LNCaP clone FGC (cell line): ENCODE measurements at places on chromosomes 6 and 20.

- no peak for DNase-seq
Observed at GRCh38 chr6:106525107-106525881, 104.0 kb downstream of the RTN4IP1 start.

- DNase-seq = no peak
Observed at GRCh38 chr20:7695635-7696034, 244.6 kb downstream of the HAO1 start.

DNA sequence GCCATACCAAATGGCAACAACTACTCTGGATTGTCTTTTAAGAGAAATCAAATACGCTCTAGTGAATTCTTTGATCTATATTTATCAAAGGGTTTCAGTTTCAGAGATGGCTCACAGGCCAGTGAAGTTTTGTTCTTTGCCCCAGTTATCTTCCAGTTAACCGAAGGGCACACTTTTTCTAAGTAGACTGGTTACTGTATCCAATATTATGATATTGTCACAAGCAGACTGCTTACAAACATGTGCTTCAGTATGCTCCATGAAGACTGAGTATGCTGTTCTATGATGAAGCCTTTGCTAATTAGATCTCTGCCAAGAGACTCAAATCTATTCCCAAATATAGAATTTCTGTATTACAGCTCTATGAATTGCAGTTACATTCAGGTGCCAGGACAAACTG is 181.1 kb downstream of the REV3L start:
- no peak for DNase-seq

GRCh38 chr6:33082702-33083101 is 6.9 kb downstream of the HLA-DPB1 start:
- no peak for DNase-seq

DNA sequence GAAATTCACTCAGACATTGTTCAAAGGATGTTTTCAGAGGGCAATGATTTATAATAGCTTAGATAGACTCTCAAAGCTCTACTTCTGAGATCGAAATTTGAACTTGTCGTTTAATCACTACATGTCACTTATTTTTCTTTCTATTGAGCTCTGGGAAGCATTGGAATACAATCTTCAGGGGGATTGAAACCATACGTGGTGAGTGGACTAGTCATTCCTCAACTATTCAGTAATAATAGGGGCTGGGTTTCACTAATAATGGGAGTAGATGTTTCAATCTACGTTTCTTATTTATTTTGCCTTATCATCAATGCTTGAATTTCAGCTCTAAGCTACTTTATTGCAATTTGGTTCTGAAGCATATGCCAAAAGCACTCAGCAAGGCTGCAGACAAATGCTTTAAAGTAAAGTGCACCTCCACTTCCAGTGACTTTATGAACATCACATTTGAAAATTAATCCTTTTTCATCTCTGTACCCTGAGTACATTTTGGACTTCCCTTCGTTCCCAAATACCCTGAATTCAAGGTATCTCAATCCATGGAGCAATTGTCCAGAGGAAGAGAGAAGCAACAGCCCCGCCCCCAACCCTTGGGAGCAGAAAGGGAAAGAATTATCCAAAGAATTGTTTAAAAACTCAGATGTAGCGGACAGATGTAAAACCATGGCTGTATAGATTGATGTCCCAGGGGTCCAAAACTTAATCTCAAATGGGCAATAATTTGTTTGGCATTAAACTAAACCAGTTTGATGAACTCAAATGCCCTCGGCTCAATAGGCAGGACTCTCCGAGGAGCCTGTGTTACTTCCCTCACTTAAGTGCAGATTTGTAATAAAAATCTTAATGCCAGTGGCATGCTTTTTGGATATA is 68.1 kb downstream of the HFE start:
- no peak for DNase-seq

GRCh38 chr6:16471910-16472297 is 233.5 kb downstream of the GMPR start:
- no peak for DNase-seq

- no peak for DNase-seq
Observed at GRCh38 chr6:53361549-53362031, 12.8 kb upstream of the ELOVL5 start.

- DNase-seq = no peak
Observed at GRCh38 chr6:116812051-116812650, 16.7 kb downstream of the GPRC6A start.

DNA sequence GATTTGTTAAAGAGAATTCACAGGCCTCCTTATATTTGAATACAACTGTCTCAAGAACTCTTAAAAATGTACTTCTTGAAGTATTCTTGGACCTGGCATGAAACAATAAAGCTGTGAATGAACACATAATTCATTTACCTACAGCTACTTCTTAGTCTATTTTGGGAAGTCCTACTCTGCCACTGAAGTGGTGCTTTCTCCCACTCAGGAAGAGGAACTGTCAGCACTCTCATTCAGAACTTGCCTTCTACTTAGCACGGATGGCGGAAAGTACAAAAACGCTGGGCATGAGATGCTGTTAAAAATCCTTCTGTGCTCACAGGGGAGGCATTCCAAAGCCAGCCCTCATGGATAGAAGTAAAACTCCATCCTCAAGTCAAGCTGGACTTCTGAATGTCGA is 144.8 kb upstream of the LAMP5 start:
- no peak for DNase-seq

DNA sequence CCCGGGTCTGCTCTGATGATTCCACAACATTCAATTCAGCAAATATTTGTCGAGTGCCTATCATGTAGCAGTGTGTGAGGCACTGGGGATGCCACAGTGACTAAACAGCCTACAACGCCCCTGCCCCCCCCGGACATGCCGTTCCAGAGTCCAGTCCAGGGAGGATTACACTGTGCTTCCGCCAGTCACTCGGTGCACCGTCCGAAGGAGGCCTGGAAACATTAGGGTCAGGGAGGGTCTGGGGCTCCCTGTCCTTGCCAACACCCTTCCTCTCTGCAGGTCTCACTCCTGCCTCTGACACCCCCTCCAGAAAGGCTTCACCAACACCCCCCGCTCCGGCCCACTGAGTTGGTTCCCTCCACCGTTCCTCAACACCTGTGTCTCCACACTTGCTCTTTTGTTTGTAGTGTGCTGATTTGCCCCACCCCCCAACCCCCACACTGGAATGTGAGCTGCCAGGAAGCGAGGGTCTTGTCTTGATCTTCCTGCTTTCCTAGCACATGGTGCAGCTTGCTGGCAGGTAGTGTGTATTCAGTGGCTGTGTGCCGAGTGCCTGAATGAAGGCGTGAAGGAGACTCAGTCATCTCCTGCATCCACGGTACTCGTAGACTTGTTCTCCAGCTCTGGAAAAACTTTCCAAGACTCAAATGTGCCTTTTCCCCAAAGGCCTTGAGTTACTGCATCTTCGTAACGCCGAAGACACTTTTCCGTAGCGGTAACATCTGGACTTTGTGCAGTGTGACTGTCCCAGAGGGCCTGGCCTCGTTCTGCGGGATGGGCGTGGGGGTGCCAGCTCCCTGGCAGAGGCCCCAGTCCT is 150.4 kb downstream of the ZDHHC14 start:
- no peak for DNase-seq

GRCh38 chr6:149335924-149336608 is 18.6 kb downstream of the TAB2 start:
- no peak for DNase-seq

- DNase-seq = peak; percentile 81
Observed at GRCh38 chr6:85593438-85594196, at the start of gene SNX14. SNX14 (minus strand) TSS chr6:85593858; CDS start chr6:85593718, 140 bp downstream.

DNA sequence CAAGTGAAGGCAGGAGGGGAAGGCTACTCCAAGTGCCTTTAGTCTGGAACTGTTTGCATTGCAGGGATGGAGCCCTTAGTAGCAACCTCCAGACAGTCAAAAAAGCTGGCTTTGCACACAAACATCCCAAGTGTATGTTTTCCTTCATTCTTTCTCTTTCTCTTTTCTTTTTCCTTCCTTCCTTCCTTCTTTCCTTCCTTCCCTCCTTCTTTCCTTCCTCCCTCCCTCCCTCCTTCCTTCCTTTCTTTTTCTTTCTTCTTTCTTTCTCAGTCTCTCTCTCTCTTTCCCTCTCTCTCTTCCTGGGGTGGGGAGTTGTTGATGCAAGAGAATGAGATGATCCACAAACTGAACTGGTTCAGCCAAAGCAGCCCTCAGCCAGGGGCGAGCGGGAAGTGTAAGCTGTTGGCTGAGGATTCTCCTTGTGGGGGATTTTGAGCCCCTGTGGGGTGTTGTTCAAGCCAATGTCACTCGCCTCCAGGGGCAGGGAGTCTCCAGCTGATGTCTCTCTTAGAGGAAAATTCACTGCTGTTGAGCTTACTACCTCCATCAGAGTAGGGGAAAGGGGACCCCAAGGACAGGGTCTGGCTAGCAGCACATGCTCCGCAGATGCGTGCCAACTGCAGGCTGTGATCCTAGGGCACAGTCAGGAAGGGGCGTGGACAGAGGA is 11.7 kb downstream of the RSPO4 start:
- DNase-seq = no peak

- DNase-seq = no peak
Observed at GRCh38 chr6:1615151-1615852, 5.6 kb downstream of the FOXC1 start.

DNA sequence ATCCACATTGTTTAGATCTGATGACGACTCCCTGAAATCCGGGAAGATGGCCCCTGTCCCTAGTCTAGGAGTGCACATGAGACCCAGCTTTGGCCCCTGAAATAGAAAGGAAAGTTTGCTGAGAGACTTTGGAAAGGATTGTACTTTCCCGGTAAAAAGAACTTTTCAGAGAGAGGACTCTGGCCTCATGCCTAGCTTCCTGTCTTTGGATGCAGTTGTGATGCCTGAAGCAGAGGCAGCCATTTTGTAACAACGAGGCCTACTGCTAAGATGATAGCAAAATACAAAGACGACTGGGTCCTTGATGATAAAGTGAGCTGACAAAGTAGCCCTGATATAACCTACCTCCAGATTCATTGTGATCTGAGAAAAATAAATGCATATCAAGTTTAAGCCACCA is 6.9 kb downstream of the CPNE5 start:
- DNase-seq = no peak

- no peak for DNase-seq
Observed at GRCh38 chr6:3405679-3406078, 51.2 kb downstream of the SLC22A23 start.

DNA sequence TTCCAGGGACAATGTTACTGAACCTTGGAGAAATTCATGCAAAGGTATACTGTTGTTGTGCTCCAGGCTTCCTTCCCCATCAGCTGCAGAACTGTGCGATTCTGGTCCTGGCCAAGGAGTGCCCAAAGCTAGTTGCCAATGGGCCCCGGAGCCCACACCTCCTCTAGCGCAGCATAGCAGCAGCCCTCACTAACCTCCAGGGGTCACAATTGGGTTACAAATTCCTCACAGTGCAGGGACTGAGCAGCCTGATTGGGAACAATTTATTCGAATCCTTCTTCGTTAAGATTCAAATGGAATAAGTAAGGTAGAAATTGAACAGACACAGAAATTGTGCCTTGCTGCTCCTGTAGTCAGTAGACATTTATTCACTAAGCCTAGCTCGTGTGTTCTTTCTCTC is 284.9 kb downstream of the PRKN start:
- peak; percentile 10 for DNase-seq

DNA sequence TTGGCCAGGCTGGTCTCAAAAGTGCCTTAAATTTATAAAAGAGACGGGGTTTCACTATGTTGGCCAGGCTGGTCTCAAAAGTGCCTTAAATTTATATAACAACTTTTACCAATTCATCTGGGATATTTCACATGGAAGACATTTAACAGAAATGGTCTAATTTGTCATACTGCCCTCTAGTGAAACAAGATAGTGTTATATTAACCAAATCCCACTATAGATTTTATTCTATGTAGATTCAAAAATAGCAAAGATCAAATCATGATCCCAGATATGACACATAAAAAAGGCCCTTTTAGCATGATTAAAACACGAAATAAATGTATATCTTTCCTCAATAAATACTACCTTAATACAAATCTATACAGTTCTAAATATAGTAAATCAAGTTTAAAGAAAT is 102.8 kb upstream of the TFAP2D start:
- no peak for DNase-seq

- peak; percentile 60 for DNase-seq
Observed at GRCh38 chr6:24858177-24858653, 59.5 kb upstream of the ARMH2 start.

DNA sequence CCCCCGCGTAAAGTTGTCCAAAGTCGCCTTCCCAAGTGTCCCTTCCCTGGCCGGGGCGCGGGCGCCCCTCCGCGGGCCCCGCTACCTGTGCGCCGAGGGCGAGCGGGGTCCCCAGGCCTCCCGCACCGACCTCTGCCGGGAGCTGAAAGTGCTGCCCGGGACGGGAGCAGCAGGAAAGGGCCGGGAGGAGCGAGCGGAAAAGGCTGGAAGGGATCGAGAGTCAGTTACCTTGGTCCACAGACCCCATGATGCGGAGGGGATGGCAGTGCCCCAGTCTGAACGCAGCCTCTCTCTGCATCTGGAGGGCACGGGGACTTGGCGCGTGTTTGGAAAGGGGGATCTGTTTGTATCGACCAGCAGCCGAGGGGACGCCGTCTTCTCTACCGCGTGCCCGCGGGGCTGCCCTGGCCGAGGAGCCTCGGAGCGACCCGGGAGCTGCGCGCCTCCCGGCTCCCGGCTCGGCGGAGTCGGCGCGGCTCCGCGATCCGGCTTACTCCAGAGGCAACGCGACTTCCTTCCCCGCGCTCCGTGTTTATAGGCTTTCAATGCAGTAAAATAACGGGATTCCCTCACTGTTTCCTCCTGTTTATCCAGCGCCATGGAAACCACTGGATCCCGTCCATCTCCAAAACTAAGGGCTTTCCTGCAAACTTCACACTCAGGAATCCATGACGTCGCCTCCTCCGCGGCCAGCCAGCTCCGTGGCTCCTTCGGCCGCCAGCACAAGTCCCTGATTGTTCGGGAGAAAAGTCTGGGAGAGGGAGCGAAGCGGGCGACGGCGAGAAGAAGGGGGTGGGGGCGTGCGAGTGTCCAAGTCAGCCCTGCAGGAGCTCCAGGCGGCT is 20.0 kb upstream of the NFATC2 start:
- DNase-seq = peak; percentile 72

DNA sequence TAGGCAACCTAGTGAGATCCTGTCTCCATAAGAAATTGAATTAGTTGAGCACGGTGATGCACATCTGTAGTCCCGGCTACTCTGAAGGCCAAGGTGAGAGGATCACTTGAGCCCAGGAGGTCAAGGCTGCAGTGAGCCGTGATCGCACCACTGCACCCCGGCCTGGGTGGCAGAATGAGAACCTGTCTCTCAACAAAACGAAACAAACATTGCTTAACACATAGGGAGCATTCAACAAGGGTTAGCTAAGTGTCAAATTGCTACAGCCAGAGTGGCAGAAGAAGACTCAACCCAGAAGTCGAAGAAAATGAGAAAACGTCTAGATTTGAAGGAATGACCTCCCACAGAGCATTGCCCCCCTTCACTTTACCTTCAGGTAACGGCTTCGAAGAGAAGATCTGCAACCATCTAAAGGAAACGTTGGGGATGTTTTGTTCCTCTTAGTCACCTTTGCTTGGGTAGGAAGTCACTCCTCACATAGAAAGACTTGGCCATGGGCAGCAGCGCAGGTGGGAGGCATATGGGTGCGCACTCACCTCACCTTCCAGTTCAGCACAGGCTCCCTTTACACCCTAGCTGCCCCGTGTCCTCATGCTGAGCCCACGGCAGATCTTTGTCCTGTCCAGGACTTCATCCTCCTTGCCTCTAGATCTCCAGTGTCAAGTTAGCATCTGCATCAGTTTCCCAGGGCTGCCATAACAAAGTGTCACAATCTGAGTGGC is 63.7 kb upstream of the SHLD1 start:
- no peak for DNase-seq
